DMS79 treated with DMSO at 0.1 percent for 48 hours (cell line): ENCODE measurements at places on chromosomes 13 and 19.

GRCh38 chr19:35717665-35718344, at the start of gene KMT2B:
TSS of gene KMT2B (plus strand) at chr19:35718003. CDS start at chr19:35718019, 16 bp downstream.
- peak; percentile 86 for DNase-seq

GRCh38 chr19:55528030-55528803, 8.7 kb downstream of the SBK2 start:
- DNase-seq = peak; percentile 47

DNA sequence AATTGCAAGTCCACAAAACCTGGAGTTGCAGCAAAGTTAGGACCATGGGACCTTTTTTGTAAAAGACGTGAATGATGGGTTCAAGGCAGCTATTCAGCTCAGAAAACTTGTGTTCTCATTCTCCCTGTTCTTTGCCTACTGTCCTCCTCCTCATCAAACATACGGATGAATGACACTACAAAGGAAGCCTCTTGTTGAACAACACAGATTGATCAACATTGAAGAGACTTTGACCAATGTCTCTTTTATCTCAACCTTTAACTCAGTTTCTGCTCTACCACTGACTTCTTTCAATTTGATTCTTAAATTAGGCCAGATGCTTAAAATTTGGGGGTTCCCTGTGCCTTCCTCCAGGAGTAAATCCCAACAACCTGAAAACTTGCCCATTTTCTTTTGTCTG, 27.9 kb upstream of the KLF12 start:
- no peak for DNase-seq

- DNase-seq = no peak
These were observed 838.2 kb downstream of the SLITRK6 start for GRCh38 chr13:84961023-84961422.

- no peak for DNase-seq
These were observed 1244.2 kb downstream of the DIAPH3 start for GRCh38 chr13:58919551-58919950.

GRCh38 chr13:106488076-106488475, 47.4 kb downstream of the EFNB2 start:
- no peak for DNase-seq

- DNase-seq = no peak
These were observed 111.3 kb downstream of the ZNF486 start for GRCh38 chr19:20278342-20278741.

DNA sequence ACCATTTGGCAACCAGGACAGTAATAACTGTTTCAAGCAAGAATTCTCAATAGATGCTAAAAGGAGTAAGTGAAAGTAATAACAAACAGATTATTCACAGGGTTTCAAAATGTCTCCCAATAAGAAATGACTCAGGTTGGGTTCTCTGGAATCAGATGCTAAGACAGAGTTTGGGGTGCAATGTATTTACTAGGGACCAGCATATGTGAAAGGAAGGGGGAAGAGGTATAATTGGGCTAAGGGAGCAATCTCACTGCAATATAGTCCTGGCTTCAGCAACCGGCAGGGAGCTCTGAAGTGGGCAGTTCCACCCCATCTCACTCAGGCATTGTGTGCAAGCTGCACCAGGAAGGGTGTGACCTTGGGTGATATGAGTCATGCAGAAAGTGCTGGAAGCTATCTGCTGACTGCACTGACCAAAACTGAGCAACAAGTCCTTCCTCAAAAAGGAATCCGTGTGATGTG, 23.4 kb downstream of the ZDHHC20 start:
- DNase-seq = no peak

- no peak for DNase-seq
These were observed 31.4 kb downstream of the SCGB2B2 start for GRCh38 chr19:34645551-34645950.

GRCh38 chr13:78137404-78138142, 218.9 kb upstream of the EDNRB start:
- DNase-seq = peak; percentile 46

GRCh38 chr13:94710881-94711560, 1.3 kb downstream of the SOX21 start:
- DNase-seq = peak; percentile 56

DNA sequence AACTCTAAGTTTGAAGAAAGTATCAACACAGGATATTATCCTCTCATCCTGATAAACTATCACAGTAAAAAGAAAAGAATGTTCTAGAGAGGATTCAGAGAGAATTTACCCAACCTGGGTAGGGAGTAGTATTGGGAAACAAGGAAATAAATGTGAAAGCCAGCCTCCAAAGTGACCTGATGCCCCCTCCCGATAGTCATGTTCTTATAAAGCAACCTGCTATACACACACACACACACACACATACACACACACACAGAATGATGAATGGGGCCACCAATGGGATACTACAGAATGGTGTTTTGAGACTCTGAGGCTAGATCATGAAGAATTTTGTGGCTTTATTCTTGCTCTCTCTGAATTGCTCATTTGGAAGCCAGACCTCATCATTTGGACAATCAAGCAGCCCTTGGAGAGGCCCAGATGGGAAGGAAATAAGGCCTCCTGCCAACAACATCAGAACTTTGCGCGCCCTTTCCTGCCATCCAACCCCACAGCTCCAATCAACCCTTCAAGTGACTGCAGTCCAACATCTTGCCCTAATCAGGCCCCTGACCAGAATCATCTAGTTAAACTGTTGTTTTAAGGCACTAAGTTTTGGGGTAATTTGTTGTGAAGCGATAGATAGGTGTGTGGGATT, 807.9 kb upstream of the ARGLU1 start:
- no peak for DNase-seq

GRCh38 chr13:103878891-103879605, 812.8 kb upstream of the SLC10A2 start:
- DNase-seq = no peak

- DNase-seq = no peak
These were observed 11.0 kb downstream of the CYTH2 start for GRCh38 chr19:48480183-48480557.

DNA sequence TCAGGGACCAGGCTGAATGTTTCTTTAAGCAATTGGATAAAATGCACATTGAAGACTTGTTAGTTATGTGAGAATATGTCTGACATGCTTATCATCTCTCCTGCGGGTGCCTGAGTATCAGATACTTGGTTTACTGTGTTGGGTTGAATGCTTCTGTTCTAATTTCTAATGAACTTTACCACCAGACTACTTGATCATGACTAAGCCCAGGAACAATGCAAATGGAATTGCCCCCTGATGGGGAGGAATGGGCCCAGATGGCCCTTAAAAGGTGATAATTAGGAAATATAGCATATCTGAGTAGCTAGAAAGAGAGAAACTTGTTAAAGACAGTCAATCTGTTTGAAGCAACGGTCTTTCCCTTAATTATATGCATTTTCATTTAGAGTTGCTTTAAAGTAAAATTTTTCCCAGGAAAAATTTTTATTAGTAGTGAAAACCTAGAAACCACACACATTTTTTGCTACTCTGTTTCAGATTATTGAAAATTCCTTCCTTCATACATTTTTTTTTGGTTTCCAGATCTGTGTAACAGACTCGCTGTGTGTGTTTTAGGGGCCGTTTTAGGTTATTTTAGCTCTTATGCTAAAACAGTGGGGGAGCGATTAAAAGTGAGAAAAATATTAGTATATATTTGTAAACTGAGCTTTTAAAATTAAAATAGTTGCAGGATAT, 186.6 kb downstream of the TM9SF2 start:
- DNase-seq = no peak

GRCh38 chr19:49073514-49074378, 1.2 kb upstream of the KCNA7 start:
- no peak for DNase-seq

- DNase-seq = peak; percentile 17
These were observed 1.0 kb upstream of the ICAM5 start for GRCh38 chr19:10288662-10289166.

DNA sequence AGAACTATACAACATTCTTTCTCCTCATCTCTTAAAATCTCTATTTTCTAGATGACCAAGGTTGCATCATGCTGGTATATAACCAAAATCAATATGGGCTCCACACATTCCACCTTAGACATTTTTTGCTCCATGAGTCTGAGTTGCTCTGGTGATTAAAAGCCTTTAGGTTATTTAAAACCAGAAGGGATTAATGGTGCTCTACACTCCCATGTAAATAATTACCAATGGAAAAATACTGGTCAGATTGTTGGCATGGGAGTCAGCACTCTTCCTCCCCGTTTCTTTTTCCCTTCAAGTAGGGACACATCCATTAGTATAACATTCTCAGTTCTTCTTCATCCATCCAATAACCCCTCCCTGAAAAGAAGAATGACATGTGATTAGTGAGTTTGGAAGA, 747.7 kb downstream of the PCDH17 start:
- no peak for DNase-seq

- peak; percentile 82 for DNase-seq
These were observed 385.4 kb upstream of the SLC10A2 start for GRCh38 chr13:103451656-103452055.

- no peak for DNase-seq
These were observed 505 bp downstream of the ZSWIM4 start for GRCh38 chr19:13795595-13796300.

GRCh38 chr19:15926484-15926883, 7.8 kb downstream of the CYP4F11 start:
- no peak for DNase-seq

DNA sequence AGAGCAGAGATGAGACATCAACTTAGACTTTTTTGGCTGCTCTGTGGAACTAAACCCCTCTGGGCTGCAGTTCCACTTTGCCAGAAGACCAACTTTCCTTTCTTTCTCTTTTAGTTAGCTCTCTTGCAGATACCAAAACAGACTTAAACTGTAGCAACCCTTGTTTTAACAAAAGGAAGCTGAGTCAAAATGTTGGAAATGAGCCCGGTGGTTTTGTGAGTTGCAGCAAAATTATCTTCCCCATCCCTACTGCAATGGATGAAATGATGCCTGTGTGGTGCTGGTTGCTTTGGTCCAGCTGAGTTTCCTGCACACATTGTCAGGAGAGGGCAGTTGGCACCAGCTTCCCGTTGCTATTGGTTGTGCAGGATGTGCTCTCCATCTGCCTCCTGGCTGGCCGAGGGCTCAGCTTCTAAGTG, 115.3 kb downstream of the LRCH1 start:
- DNase-seq = peak; percentile 53

DNA sequence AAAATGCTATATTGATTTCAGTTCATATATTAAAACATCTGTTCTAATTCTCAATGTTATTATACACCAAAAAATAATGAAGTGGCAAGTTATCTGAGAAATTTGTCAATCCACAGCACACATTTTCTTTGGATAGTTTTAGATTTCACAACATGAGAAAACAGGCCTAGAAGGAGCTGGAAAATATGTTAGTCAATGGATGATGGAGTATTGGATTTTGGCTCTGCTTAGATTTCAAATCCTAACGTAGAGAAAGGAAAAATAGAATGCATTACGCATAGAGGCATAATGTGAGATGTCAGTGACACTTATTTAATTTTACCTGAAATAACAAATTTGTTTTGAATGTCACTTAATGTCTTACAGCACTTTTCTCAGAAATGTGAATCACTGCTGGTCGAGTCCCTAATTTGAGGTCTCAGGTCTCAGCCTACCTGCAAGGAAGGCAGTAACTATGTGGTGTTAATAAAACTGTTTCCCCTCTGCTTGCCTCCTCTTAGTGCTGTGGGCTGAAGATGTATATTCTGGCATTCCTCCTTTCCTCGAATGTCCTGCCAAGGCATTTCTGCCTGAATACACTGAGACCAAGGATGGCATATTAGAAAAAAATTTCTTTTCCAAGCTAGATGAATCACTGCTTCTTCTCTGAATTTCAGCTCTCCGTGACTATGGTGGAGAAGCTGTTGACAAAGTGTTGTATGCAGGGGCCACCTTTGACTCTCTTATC, 232.4 kb downstream of the POSTN start:
- no peak for DNase-seq

GRCh38 chr19:16562608-16563025, 9.6 kb downstream of the SLC35E1 start:
- no peak for DNase-seq

GRCh38 chr13:61756031-61756430, 340.4 kb upstream of the PCDH20 start:
- DNase-seq = no peak

DNA sequence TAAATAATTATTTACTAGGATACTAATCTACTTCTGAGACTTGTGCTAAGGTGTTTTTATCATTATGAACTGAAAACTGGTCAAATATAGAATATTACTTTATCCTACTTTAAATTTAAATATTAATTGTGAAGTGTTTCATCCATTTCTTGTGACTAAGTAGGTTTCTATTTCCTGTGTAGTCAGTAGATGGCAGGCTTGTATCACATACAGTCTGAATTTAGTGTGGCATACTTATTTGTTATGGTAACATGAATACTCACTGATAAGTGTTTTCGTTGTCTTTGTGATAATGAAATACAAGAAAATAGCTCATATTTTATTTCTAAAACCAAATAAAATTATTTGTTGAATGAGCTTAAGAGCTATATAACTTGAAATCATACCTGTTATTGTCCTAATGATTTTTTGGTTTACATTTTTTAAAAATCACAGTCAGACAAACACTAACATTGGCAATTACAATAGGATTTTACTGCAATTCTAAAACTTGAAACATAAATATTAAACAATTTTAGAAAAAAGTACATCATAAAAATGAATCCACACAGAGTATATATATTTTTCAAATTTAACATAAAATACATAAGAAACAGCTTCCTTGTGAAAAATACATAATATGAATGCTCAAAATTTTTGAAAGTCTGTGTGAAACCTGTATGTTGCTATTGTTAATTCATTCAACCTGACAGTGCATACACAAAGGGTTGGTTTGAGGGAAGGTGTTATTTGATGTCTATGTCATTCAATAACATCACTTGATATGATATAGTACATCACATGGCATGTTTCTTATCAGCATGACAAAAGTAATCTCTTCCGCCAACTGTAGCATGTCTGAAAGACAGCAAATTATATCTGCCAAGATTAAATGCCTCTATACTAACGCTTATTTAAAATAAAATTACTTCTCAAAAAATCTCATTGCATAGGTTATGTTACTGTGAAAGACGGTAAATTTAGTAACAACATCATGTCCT, 904.8 kb upstream of the PCDH20 start:
- no peak for DNase-seq

- DNase-seq = no peak
These were observed 77.5 kb downstream of the WTIP start for GRCh38 chr19:34559045-34559444.

DNA sequence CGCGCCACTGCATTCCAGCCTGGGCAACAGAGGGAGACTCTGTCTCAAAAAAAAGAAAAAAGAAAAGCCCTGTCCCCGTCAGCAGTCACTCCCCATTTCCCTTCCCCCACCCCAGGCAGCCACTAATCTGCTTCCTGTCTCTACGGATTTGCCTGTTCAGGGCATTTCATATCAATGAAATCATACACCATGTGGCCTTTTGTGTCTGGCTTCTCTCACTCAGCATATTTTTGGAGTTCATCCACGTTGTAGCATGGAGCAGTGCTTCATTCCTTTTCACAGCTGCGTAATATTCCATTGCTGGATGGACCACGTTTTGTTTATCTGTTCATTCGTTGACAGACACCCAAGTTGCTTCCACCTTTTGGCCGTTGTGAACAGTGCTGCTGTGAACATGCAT, 36.1 kb upstream of the KLF2 start:
- DNase-seq = no peak
